Omental fat pad (tissue), 4 donors: ENCODE measurements at places on chromosomes 5 and 9. TPM values are rescaled to one million over a fixed set of nuclear protein-coding genes. Genes with fewer than 3 reads are reported as not detected.

C9 gene
- total RNA-seq: 1.1 TPM

HTR1A gene
- total RNA-seq: not detected

SGTB gene
- total RNA-seq: 12.4 TPM

PHF24 gene
- total RNA-seq: 0.28 TPM

ERGIC1 gene
- 227 TPM for total RNA-seq

DDX4 gene
- total RNA-seq: not detected

TSSK1B gene
- not detected for total RNA-seq

GAS1 gene
- total RNA-seq: 87.2 TPM

ADGRV1 gene
- not detected for total RNA-seq

GRCh38 chr9:22035591-22036011 lies 26.5 kb upstream of the CDKN2B start:
- no peak for DNase-seq

- DNase-seq: no peak
These were observed 3.6 kb downstream of the PTRH1 start for GRCh38 chr9:127711831-127712274.

DNA sequence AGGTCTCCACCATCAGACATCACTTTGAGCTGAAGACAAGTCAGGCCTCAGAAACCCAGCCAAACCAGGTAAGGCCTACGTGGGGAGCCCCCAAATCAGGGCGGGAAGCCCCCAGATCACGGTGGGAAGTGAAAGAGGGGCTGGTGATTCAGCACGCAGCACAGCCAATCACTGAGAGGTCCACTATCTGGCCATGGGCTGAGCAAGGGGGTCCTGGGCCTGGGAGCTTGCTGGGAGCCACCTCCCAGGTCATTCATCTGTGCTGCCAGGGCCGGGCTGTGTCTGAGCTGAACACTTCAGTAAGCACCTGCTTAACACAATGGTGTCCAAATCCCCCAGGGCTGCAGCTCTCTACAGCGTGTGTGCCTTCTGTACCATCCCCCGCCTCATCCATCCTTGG lies 15.5 kb downstream of the MED10 start:
- DNase-seq: no peak

- no peak for DNase-seq
These were observed 1219.3 kb upstream of the WWC1 start for GRCh38 chr5:167071981-167072610.

- no peak for DNase-seq
These were observed at the start of gene ANKRD34B for GRCh38 chr5:80569961-80570786. TSS of gene ANKRD34B (minus strand) at chr5:80570280. CDS start at chr5:80560019, 10,261 bp downstream.

- no peak for DNase-seq
These were observed 25.2 kb downstream of the DPYSL3 start for GRCh38 chr5:147484708-147485020.

GRCh38 chr5:158163451-158164295 lies 304.7 kb upstream of the CLINT1 start:
- no peak for DNase-seq

- no peak for DNase-seq
These were observed 51.9 kb upstream of the POU5F2 start for GRCh38 chr5:93793159-93793781.

GRCh38 chr5:174119468-174119881 lies 74.0 kb downstream of the NSG2 start:
- DNase-seq: no peak

DNA sequence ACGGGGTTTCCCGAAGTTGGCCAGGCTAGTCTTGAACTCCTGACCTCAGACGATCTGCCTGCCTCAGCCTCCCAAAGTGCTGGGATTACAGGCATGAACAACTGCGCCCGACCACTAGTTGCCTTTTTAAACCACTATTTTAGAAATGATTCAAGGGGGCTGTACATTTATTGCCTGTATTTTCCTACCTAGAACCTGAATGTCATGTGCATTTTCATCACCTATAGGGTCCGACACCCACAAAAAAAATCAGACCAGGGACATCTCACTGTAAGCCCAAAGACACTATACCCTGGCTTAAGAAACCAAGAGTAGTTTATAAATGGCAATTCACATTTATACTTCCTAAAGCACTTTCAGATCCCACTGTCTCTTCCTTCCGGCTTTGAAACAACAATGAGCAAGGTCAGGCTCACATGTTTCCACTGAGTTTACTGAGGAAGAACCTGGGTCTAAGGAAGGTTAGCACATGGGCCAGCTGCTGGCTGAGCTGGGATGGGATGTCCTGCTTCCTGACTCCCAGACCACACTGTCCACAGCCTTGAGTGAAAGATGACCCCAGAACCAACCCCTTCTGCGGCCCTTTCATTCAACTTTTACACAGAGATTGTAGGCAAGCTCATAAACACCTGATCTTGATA lies 87.3 kb downstream of the SERINC5 start:
- DNase-seq: no peak

GRCh38 chr5:122665051-122665450 lies 109.8 kb upstream of the SNX2 start:
- DNase-seq: no peak

GRCh38 chr5:172897481-172898217 lies 61.6 kb upstream of the RPL26L1 start:
- DNase-seq: no peak

GRCh38 chr9:78009186-78009585 lies 22.4 kb downstream of the GNAQ start:
- no peak for DNase-seq

DNA sequence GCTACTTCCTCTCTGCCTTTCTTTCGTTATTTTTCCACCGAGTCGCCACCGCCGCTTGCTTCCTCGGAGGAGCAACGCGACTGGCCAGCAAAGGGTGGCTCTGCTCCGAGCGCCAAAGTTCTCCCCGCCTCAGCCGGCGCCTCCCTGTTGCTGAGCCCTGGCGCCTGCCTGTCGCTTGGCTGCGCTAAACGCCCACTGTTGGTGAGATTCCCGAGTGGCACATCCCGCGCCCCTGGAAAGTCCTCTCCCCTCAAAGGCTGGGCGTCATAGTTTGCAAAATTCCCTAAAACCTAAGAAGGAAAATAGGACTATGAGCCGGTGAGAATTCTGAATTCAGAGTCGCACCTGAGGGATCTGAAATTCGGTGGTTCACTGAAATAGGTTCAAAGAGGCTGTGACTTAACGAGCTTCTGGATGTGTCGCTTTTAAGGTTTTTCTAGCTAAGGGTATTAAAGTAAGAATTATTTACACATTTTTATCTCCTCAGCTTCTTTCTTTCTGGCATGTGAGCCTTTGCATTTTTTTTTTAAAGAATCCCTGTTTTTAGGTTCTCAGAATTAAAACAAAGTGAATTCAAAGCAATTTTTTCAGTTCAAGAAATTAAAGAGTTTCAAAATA lies at the start of gene GRIN3A:
Gene GRIN3A (minus strand): TSS at position 82 of the 618 bp plus-strand sequence. CDS start 668 bp downstream, outside the sequence.
- DNase-seq: no peak

DNA sequence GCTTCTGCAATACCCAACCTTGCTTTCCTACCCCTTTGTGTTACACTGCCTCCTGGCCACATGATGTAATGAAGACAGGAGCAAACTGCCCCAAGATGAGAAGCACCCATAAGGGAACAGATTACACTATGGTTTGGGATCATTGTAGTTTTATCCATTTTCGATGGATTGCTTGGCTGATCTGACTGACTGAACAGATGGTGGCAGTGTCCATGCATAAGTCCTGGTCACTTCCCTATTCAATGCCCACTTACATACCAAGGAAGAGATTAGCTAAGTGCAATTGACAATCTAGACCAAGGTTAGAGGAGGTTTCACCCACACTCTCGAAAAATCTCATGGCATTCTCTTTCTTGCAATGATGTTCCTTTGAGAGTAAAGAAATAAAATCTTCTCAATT lies 319.9 kb downstream of the RAB3C start:
- no peak for DNase-seq

GRCh38 chr5:33530183-33531036 lies 89.6 kb downstream of the TARS1 start:
- no peak for DNase-seq

DNA sequence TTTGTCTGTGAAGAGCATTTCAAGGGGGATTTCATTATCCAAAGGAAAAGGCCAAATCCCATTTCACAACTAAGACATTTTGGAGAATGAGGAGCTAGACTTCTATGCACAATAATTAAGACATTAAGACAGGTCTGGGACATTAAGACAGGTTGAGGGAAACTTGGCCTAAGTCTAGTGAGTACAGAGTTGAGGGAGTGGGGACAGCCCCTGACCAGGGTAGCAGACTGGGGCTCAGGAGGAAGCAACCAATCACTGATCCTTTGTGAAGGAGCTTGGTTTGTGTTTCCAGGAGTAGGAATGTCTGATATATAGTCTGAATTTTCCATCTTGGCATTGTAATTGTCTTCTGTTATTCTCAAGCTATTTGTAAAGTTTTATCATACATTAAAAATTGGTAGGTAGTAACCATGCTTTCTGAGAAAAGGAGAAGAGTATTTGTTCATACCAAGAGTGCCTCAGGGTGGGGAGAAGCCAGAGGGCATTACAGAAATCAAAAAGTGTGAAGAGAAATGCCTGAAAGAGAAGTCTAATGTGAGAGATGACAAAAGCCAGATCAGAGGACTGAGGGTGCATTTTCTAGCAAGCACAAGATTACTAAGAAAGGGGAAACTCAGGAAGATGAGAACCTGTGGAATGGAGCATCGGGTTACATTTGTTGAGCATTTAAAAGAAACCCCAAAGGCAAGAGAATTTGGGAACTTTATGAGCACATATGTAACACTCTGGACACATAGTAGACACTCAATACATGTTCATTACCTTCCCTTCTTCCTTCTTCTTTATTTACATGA lies 189.3 kb upstream of the PIK3R1 start:
- DNase-seq: no peak

- DNase-seq: no peak
These were observed 458.5 kb downstream of the RAB3C start for GRCh38 chr5:59041355-59041754.

DNA sequence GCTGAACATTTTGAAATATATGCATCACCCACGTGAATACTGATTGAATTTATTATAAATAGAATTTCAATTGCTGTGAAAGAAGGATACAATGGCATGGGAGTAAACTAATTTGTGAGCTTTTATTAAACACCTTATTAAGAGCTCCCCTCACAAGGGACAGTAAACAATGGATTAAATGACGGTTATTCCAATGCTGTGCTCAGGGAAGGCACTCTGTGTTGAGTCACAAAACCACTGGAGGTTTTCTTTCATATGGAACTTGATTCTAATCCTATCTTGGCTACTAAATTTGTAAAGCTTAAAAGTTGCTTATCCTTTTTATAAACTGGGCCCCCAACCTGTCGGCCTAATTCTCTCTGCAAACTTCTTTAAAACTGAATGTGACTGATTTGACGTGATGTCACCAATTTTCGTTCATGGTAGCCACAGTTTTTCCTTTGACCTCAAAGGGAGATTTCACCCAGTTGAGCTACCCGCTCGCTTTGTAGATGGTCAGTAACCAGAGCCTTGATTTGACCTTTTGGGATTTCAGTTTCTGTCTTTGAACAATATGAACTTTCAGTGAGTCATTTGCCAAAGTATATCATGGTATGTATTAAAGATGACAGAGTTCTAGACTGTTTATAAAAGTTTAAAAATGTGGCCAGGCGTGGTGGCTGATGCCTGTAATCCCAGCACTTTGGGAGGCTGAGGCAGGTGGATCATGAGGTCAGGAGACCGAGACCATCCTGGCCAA lies 61.3 kb upstream of the PIK3R1 start:
- DNase-seq: no peak

- DNase-seq: no peak
These were observed 14.4 kb upstream of the PLEKHG4B start for GRCh38 chr5:77546-77945.

- no peak for DNase-seq
These were observed 38.4 kb downstream of the CDKL3 start for GRCh38 chr5:134328619-134329018.

- no peak for DNase-seq
These were observed 123.1 kb downstream of the CRB2 start for GRCh38 chr9:123478967-123479602.
